ENCODE measurements at places on chromosomes 5 and 9.

DNA sequence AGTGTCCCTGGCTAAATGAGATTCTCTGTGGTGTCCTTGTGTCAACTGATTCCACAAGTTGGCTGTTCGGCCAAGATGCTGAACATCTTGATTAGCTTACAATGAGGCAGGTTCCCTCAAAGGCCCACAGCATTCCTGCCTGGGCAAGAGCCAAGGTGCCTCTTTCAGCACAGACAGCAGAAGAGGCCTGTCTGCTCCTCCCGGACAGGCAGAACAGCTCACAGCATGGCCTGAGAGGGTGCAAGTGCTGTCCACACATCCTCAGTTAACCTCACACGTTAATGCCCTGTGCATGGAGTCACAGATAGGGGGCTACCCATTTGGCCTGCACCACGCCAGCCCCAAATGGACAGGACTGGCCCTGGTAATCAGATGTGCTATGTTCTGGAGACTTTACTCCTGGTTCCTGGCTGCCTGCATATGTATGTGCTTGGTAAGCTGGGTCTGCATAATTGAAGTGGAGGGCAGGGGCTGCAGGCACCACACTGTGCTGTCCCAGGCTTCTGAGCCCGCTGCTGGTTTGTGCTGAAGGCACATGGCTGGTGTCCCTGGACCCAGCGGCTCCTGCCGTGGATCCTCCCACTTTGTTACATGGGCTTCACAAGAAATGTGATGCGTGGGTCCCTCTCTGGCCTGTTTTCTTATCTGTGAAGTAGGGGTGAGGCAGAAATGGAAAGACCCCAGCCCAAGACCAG, 8.9 kb downstream of the CSF2 start:
- DNase-seq = no peak

- no peak for DNase-seq
Measured at GRCh38 chr9:91379426-91379825, 17.7 kb upstream of the AUH start.

GRCh38 chr5:148523139-148523538, 131.2 kb downstream of the HTR4 start:
- no peak for DNase-seq

DNA sequence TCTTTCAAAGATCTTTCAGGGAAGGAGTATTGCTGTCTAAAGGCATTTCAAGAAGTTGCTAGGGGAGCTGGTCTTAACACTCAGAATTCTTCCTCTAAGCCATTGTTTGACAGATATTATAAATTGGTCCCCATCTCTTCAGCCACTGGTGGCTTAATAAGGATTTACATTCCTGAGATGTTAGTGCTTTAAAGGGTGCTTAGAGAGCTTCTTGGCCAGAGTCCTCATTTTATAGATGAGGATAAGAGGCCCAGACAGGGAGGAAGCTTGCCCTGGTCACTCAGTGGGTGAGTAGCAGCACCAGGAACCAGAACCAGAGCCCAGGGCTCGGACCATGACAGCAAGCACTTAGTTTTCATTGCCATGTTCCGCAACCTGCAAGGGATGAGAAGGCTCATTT, 53.2 kb downstream of the GALNT10 start:
- no peak for DNase-seq
